ENCODE measurements at places on chromosomes 1 and 21. TPM values are rescaled to one million over a fixed set of nuclear protein-coding genes. Genes with fewer than 3 reads are reported as not detected.
A peak's percentile ranks its signal among the peaks of the same experiment; 100 is the strongest.

DNA sequence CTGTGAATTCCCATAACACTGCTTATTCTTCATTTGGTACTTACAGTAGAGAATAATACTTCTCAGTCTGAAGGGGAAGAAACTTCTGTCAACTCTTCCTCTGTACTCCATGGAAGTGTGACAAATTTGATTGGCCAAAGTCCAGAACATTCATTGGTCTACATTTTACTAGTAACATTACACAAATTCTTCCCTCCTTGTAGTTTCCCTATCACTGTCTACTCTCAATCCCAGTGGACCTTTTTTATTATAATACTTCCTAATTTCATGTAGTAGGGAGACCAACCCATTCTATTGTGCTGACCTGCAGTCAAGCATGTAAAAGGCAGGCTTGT, 74.7 kb downstream of the ALG6 start:
- no peak for DNase-seq

- DNase-seq: no peak
Observed at GRCh38 chr1:160651433-160652064, 4.7 kb upstream of the SLAMF1 start.

DNA sequence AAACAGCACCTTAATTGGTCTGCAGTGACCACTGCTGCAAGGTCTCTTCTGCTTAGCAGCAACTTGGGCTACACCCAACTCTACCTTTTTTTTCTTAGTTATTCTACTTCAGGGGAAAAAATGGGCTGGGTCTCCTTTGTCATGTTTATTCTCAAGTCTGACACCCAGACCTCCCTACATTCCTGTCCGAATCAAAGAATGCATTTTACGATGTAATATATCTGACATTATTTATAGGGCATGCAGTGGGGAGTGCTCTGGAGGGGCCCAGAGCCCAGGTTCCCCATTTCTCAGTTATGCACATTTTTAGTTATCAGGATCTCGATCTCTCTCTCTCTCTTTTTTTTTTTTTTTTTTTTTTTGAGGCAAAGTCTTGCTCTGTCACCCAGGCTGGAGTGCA, 50.5 kb downstream of the OPTC start:
- DNase-seq: peak; percentile 79

ZFP69B gene
- total RNA-seq: 5.8 TPM

DNA sequence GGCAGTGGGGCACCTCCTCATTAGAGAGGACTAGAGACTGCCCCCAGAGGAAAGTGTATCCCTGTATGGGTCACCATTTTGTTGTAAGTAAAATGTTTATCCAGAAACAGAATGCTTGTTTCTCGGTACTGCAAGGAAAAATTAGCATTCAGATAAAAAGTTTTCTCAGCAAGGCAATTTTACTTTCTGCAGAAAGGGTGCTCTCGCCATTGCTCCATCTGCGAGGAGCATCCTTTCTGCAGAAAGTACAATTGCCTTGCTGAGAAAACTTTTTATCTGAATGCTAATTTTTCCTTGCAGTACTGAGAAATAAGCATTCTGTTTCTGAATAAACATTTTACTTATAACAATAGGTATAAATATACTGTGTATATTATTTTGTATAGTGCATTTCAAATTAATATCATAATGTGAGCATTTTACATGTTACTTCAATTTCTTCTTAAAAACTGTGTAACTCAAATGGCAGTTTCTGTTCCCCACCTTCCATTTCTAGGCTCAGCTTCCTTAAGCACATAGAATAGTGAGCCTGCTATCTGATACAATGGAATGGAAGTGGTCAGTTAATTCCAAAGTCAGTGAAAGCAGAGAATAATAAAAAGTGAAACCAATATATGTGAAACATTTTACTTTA, 76.5 kb upstream of the DESI2 start:
- DNase-seq: no peak

GRCh38 chr1:59541161-59541560, 244.3 kb downstream of the FGGY start:
- DNase-seq: no peak

GRCh38 chr1:59171788-59172187, 125.1 kb upstream of the FGGY start:
- DNase-seq: no peak

DNA sequence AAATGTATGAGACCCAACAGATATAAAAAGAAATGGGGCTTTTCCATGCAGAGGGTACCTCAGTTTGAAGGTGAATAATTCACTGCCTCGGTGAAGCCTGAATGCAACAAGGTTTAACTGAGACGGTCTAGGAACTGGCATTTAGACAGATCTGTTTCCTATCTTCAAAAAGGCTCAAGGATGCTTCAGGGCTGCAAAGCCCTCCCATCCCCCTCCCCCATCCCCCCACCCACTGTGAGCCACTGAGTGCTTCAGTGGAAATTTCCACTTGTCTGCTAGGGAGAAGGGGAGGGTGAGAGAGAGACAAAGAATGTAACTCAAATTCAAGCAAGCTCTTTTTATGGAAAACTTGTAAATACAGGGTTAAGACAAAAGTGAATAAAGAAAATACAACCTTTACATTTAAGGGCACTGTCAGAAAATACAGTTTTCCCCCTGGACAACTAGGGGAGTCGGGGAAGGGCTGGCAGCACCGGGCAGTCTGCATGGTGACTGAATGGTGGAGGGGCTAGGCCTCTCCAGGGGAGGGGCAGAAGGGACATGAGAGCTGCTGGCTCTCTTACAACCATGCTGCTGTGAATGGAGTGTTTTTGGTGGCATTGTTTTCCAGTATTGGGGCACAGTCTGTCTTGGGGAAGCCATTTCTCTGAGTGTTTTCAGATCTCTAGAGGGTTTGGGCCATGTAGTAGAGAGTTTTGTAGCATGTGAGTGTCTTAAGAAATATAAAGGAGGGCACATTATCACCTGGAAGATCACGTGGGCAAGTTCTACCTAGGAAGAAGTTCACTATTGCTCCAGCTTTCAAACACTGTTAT, 56.7 kb downstream of the MRPS6 start:
- DNase-seq: peak; percentile 83

DNA sequence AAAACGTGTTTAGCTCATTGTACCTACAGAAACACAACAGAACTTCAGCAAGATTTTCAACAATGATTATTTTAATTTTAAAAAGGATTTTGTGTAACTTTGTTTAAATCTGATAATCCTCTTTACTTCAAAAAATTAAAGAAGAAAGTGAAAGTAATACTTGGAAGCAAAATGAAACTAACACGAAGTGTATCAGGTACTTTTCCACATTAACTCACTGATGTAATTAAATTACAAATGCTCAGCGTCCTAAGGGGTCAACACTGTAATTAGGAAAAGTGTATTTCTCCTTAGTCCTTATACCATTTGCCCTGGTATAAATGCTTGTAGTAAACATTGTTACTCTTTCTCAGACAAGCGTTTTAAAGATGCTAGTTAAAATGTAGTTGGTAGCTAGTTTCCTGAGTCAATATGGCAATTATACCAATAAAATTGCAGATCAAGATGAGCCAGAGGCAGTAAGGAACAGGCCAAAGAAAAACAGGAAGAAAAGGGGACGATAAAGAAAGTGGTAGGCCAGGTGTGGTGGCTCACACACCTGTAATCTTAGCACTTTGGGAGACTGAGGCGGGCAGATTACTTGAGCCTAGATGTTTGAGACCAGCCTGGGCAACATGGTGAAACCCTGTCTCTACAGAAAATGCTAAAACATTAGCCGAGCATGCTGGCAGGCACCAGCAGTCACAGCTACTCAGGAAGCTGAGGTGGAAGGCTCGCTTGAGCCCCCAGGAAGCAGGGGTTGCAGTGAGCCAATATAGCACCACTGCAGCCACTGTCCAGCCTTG, 553.0 kb downstream of the SMYD3 start:
- peak; percentile 70 for DNase-seq

GRCh38 chr1:48608882-48609281, 136.9 kb upstream of the SPATA6 start:
- DNase-seq: no peak

DNA sequence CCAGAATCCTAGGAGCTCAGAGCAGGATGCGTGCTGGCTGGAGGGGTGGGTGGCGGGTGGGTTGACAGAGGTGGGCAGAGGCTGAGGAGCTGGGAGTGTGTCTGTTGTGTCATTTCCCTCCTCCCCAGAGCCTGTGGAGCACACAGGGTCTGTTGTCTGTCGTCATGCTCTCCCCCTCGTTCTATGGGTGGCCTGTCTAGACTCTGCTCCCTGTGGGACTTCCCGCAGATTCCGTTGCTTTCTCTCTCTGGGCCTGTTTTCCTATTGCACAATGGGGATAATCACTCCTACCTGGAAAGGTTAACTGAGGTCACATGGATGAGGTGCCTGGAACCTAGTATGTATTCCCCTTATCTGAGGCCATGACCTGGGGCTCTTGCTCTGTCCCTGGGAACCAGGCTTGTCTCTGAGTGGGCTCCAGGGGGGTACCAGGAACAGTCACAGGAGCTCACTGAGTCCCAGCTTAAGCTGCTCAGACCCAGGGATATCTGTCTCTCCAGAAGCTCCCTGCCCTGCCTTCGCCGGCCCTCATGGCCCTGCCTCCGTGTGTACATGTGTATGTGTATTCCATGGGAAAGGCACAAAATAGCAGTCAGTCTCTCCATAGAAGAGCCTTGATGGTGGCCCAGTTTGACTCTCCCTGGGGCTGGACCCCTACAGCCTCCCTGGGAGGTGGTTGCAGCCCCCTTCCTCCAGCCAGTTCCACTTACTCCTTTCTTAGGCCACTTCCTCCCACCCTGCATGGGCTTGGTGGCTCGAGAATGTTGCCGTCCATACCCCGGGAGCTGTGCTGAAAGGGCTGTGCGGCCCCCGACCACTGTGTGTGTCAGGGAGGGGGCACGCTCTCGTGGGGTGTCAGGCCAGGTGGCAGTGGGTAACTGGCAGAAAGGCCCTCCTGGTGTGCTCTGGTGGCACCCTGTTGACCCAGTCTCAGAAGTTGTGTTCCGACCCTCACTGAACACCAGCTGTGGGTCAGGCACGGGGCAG, 17.9 kb downstream of the PTPRF start:
- DNase-seq: peak; percentile 74

GRCh38 chr21:36166705-36167104, 10.1 kb downstream of the DOP1B start:
- DNase-seq: peak; percentile 76

GRCh38 chr1:180626711-180627110, 5.1 kb upstream of the XPR1 start:
- no peak for DNase-seq

DNA sequence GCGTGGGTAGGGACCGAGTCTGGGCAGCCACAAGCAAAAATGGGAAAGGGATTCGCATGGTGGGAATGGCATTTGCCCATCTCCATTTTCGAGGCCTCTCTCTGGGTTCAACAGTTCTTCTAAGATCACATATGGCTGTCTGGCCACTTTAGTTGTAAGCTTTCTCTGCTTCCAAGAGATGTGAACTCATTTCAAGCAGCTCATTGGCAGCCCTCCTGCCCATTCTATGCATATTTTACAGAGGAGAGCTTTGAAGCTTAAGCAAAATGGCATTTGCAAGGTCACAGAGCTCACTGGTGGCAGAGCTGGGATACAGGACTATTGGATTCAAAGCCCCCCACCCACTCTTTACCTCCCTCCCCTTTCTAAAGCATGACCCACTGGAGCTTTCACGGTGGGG, 93.7 kb downstream of the HHIPL2 start:
- no peak for DNase-seq

DNA sequence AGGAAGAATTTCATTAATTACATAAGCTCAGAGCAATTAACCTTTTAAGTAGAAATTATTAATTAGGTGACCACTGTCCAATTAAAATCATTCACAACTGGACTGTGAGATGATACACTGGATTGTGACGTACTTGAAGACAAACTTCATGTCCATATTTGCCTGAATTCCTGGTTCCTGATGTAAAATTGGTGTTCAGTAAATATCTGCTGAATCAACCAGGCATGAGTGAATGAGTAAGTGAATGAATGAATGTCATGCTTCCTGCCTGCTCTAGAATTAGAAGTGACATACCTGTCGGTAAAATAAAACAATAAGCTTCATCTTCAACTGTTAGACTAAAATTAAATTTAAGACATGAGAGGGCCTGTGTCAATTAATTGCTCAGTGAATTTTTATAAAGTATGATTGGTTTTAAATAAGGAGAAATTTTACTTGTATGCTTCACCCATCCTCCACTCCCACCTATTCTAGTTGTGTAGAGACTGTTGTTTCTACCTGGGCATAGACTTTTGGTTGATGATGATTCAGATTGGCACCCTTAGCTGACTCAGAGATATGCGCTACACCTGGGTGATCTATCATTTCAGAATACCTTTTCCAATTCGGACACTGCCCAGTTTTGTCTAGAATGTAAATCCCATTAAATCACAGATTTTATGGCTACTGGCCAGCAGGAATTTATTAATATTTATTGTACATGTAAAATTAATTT, 56.9 kb upstream of the PTGS2 start:
- DNase-seq: no peak

DNA sequence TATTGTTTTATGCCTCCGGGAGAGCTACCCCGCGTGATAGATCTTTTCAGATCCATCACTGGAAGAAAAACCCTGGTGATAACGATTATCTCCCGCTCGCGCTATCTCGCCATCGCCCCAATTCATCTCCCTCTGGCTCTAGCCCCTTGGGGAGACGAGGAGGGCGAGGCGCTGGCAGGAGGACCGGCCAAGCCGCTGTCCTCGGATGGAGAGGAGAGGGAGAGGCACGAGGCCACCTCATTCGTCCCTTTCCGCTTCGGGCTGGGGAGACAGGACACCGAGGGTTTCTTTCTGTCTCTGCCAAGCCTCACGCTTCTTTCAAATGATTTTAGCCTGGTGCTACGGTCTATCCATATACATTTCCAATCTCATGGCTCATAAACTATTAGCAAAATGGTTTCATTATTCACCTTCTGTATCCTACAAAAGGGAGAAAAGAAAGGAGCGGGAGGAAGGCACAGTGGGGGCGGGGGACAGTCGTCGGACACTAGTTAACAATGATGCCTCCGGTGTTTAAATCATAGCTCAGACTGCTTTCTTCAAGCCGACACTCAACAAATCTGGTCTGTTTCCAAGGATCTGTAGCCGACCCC, 415.0 kb upstream of the ESRRG start:
- no peak for DNase-seq

DNA sequence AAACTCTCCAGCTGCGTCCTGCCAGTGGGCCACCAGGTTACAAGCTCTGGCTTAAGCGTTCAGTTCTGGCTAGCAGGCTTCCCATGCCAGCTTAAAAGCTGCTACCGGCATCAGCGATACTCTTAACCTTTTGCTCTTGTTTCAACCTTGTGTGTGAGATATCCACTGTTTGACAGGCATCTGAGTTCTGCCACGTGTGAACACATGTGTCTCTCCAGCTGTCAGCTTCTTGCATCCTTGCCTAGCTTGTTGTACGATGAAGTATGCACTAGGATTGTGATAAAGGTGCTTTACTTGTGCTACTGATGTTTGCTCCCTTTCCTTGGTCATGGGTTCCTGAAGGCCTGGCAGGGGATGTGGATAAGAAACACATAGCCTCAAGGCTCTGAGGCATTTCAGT, 201.6 kb downstream of the PRDM2 start:
- DNase-seq: no peak

TACSTD2 gene
- total RNA-seq: 17.7 TPM

DNA sequence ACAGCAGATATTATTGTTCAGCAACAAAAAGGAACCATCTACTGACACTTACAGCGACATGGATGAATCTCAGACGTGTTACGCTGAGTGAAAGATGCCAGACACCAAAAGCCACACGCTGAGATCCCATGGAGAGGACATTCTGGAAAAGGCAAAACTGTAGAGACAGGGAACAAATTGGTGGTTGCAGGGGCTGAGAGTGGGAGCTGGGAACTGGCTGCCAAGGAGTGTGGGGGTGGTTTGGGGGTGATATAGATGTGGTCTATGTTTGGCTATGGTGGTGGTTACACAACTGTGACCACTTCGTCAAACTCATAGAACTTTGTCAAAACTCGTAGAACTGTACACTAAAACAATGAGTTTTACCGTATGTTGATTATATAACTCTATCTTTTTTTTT, 57.7 kb downstream of the RIPK4 start:
- DNase-seq: no peak
